NCI-H1694 (cell line): ENCODE measurements at places on chromosomes 3 and 15.

DNA sequence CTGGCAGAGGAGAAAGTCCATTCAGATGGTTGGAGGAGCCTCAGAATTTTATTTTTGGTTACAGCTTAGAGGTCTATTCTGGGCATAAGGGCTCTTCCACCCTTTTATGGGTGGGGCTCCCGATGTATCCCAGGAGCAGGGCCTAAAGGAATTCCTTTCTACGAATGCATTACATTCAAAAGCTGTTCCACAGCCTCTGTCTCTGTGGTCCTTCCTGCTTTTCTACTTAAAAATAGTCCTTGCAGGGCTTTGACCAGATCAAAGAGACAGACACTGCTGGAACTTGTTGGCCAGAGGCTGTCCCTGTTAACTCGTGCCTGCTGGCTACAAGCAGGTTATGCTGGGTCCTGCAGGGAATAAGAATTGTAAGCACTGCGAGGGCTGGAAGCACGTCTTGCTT lies 14.4 kb upstream of the NOX5 start:
- no peak for DNase-seq

DNA sequence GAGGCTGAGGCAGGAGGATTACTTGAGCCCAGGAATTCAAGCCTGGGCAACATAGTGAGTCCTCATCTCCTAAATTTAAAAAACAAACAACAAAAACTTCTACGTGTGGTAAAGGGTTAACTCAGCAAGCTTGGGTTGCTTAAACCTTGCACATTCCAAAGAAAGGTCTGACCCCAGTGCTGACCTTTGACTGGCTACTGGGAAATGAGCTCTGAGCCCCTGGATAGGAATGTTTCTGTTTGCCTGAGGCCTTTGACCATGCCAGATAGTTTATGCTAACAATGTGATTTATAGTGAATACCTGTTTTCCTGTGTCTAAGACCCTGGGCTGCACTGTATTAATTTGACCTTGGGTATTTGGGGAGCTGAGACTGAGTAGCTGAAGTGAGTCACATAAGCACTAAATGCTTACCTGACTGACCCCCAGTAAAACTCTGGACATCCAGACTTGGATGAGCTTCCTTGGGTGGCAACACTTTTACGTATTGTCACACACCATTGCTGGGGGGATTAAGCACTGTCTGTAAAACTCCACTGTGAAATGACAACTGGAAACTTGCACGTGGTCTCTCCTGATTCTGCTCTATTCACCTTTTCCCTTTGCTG lies 20.7 kb downstream of the TCAIM start:
- DNase-seq: no peak

- DNase-seq: peak; percentile 62
These were observed 3.7 kb upstream of the CPA3 start for GRCh38 chr3:148861277-148861869.

- DNase-seq: peak; percentile 47
These were observed 25.3 kb downstream of the EXOG start for GRCh38 chr3:38521391-38521987.

DNA sequence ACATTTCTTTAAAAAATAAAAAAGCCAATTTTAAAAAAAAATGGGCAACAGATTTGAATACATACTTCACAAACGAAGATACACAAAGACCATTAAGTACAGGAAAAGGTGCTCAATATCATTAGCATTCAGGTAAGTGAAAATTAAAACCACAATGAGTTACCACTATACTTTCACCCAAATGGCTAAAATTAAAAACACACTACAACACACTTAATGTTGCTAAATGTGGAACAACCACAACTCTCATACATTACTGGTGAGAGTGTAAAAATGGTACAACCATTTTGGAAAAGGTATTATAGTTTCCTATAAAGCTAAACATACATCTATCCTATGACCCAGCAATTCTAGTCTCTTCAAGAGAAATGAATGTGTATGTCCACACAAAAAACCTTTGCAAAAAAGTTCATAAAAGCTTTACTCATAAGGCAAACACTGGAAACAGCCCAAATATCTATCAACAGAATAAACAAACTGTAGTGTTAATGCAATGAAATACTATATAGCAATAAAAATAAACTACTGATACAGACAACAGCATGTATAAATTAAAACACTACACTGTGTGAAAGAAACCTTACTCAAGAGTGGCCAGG lies 14.9 kb downstream of the IP6K1 start:
- no peak for DNase-seq

DNA sequence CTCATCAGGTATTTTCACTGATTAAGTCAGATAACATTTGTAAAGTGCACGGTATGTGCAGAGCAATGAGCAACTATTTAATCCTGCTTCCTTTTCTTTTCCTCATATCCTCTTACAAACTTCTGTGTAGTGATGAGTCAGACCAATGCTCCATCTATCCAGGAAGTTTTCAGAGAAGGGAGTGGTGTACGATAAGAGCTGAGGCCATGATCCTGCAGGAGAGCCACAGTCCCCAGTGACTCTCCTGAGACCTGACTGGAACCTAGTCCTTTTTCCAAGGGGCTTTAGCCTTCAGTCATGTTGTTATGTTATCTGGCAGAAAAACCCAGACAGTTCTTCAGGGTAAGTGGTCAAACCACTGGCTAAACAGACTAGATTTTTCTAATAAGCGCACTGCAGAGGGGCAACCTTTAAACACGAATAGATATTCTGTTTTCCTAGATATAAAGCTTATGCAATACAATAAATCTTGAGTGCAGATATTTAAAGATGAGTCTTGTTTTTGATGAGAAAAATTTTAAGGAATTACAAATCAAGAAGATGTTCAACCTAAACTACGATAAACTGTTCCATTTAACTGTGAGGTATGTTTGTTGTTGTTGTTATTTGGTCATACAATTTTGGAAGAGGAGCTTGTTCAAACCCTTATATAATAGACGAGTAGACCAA lies 110.5 kb upstream of the RAP2B start:
- no peak for DNase-seq

DNA sequence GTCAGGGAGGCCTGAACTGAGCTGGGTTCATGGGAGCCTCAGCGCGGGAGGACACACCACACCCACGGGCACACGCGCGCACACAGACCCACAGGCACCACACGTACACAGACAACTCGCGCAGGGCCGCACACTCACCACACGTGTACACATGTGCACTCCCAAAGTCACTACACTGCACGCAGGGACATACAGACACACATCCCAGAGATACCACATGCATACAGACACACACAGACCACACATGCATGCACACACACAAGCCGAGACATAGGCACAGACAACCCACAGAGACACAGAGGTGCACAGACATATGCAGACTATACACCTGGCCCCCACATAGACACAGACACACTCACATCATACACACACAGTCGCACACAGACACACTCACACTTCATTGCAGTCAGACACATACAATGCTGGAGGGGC lies 1.1 kb upstream of the MGLL start:
- DNase-seq: no peak

- no peak for DNase-seq
These were observed 21.4 kb upstream of the UBE2Q2 start for GRCh38 chr15:75821786-75822345.

GRCh38 chr3:187196573-187197334 lies 532 bp upstream of the RTP1 start:
- no peak for DNase-seq

GRCh38 chr3:183189641-183190040 lies 27.1 kb upstream of the LAMP3 start:
- DNase-seq: no peak

DNA sequence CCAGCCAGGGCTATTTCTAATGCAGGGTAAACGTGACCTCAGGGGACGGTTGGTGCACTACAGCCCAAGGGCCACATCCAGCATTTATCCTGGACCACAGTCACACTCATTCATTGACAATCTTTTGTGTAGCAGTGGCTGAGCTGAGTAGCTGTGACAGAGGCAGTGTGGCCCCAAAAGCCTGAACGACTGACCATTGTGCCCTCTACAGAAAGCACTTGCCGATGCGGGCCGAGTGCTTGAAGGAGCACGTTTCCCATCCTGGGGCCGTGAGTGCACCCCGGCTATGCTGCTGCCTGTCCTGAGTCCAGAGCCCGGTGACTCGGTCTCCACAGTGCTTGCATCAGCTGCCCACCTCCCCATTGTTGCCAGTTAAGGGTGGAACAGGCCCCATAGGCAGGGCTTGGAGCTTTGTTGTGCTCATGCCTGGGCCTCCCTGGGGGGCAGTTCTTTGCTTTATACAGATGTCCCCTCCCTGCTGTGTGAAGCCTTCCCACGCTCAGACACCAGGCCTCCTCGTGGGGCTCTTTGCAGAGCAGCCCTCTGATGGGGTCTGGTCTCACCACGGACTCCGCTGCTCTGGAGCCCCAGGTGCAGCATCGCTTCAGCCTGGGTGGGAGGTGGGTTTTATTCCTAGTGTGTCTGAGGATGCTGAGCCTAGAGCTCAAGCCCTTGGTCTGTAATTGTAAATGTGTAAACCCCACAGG lies 13.0 kb upstream of the SNRPA1 start:
- no peak for DNase-seq

DNA sequence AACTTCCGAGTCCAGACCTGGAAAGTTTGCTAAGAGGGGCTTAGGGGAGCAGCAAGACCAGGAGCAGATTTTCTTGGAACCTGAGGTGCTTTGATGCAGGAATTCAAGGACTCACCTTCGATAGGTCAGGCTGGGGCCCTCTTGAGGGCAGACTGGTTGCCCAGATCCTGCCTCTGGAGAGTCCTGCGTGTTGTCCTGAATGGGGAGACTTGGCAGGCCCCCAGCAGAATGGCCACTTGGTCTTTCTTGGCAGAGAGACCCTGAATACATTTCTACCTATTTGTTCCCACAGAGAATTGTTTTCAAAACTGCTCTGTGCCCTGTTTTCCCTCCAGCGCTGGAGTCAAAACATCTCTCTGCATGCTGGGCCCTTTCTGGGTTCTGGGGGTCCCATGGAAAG lies 4.2 kb downstream of the KLF13 start:
- no peak for DNase-seq

- no peak for DNase-seq
These were observed 237.8 kb upstream of the GADL1 start for GRCh38 chr3:31132132-31132769.

- no peak for DNase-seq
These were observed 52.5 kb downstream of the CPN2 start for GRCh38 chr3:194298331-194299227.

- DNase-seq: no peak
These were observed 99.8 kb downstream of the DHX30 start for GRCh38 chr3:47902746-47903145.

DNA sequence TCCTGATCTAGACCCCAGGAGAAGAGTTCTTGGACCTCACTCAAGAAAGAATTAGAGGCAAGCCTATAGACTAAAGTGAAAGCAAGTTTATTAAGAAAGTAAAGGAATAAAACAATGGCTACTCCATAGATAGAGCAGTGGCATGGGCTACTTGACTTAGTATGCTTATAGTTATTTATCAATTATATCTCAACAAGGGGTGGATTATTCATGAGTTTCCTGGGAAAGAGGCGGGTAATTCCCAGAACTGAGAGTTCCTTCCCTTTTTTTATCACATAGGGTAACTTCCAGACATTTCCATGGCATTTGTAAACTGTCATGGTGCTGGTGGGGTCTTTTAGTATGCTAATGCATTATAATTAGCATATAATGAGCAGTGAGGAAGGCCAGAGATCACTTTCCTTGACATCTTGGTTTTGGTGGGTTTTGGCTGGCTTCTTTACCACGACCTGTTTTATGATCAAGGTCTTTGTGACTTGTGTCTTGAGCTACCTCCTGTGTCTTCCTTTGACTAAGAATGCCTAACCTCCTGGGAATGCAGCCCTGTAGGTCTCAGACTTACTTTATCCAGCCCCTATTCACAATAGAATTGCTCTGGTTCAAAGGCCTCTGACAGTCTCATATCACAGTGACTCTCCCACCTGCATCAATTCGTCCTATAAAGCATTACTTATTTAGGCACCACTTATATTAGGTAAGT lies 35.3 kb upstream of the PLSCR2 start:
- no peak for DNase-seq

DNA sequence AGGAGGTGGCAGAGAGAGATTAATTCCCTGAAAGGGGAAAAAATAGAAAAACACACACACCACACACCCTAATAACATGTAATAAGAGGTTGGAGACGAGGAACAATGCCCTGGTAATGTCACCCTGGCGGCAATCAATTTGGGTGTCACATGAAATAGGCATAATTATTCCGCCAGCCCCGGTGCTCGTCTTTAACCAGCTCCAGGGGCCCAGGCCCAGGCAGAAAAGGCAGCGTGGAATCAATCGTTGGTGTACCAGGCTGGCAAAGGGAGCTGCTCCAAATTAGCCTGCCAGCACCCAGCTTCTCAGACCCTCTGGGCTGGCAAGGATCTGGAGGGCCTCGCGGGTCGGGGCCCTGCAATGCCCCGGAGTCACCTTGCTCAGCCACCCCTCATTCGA lies 5.6 kb downstream of the LINGO1 start:
- DNase-seq: no peak

DNA sequence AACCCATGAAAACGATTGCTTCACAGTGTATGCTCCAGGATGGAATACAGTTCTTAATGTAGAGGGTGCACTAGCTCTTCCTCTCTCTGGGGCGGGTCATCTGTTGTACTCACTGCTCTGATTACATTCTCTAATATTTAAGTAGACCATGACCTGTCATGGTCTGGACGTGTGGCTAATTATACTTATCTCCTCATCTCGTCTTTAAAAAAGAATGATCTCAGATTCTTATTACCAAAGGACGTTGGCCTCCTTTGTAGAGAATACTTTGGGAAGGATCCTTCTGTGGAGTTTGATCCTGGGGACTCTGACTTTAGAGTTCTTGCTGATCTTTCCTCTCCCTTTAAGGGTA lies 48.4 kb upstream of the TRAK1 start:
- DNase-seq: no peak

DNA sequence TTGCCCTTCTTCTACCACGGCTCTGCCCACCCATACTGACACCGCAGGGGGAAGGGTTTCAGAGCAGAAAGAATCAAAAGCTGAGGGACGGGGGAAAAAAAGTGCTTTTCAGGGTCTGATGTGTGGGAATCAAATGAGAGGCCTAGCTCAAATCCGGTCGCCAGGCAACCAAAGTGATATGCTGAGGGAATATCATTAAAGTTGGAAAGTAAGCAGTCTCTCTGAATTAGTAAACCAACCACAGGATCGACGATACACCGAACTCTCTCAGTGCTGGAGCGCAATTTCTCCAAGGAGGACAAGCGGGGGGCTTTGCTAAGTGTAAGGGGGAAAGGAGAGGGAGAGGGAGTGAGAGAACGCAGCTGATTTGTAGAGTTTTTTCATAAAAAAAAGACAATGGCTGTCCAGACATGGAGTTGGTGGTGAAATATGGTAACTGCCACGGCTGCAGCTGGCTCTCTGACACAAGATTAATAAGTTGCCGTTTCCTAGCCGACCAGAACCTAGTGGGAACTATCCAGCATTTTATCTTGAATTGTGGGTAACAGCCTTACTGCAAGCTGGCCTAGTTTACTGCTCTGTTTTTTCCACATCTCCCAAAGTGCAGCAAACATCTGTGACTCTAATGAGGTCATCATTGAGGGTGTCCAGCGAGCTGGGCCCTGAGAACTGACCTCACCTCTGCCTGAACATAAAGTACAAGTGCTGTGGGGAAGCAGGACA lies 530.2 kb downstream of the SOX2 start:
- DNase-seq: no peak

DNA sequence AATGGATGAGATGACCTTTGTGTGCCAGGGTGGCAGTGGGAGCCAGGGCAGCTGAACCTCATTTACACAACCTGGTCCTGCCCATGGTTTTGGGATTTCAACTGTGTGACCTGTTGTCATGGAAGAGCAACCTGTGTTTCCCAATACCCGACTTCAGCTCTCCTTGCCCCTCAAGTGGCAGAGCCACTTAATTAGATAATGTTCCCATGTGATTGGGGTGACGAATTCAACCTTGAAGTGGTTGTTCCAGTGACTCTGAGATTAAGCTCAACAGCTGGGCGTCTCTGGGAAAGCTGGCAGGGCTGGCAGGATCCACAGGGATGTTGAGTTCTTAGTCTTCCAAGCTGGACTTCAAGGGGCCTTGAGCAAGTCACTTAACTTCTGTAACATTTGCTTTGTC lies 71.0 kb downstream of the THSD4 start:
- no peak for DNase-seq
